ENCODE measurements at places on chromosomes 5 and 9.

- no peak for DNase-seq
Measured at GRCh38 chr9:76984486-76984885, 35.0 kb upstream of the FOXB2 start.

DNA sequence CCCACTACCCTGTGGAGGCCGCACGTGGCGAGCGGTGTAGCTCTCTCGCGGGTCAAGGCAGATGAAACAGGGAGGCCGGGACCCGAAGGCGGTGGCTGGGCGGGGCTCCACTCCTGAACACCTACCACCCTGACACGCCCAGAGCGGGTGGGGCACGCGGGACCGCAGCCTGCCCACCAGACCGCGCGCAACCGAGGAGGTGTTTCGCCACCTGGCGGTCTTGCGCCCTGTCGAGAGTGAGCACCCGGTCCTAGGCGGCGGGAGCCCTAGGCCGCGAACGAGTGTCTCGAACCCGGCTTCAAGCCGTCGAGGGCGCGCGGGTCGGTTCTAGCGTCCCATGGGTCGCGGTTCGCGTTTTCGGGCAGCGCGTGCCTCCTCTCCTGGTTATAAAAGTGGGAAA is 2.2 kb upstream of the EXOSC3 start:
- DNase-seq, result no peak

DNA sequence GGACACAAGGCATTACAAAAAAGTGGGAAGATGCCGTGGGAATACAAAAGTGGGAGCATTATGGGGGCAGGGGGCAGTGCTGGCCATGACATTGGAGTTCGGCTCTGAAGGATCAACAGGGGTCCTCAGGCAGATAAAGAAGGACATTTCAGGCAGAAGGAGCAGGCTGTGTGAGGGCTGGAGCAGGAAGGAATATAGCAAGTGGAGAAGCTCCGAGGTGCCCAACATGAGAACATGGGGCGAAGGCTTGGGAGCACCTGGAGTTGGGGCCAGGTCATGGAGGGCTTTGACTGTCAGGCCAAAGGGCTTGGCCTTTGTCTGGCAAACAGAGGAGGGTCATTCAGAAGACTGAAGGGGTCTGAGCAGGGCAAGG is 2.5 kb downstream of the B4GALT7 start:
- no peak for DNase-seq

- DNase-seq, result no peak
Measured at GRCh38 chr9:18447131-18447530, 26.8 kb upstream of the ADAMTSL1 start.

DNA sequence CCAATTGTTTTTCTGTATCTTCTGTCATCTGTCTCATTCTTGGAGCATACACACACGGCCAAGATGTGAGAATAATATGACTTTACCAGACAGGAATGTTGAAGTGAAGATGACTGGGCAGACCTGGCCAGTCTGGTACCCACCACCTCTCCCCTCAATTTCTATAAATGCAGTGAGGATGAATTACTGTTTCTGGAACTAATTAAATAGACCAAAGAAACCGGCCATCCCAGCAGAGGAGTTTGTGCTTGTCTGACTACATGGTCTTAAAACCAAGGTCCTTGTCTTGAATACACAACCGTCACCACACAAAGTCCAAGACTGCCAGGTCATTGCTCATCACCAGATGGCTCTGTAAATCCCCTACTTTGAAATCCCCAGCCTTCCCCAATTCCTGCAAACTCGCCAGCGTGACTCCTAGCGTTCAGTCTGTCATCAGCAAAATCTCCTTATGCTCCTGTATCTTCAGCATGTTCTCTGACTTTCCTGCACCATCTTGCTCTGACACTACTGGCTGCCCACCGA is 147.2 kb downstream of the PDE4D start:
- peak; percentile 77 for DNase-seq

- DNase-seq, result peak; percentile 17
Measured at GRCh38 chr5:120901199-120901598, 437.1 kb downstream of the PRR16 start.

DNA sequence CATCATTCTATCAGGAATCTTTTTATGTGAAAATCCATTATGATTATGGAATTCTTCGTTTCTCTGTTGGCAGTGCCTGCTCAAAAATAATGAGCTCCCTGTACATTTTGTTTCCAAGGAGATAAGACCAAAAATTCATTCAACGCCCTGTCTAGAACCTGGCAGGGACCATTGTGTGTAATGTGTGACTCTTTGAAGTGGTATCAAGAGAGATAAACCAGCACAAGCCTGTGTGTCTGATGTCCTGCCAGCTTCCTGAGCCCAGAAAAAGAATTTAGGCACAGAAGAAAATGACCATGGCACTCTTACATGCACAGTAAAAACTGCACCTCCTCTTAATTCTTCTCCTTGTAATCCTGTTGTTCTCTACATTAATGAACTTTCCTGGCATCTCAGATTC is 177.4 kb downstream of the SAXO1 start:
- no peak for DNase-seq

DNA sequence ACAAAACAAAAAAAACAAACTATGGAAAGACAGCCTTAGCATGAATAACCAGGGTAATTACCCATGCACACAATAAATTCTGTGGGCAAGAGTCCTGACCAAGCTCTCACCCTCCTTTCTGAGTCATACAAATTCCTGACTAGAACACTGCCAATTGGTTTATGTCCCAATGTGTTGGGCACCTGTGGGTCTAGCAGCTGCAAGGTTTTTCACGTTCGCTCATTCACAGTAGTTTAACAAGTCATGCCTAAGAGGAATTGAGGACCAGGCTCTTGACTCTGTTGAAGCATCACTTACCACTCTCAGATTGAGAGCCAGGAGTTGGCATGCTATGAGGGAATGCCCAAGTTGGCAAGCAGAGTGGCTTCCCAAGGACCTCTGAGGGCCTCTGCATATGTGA is 205.5 kb upstream of the SLC24A2 start:
- no peak for DNase-seq

DNA sequence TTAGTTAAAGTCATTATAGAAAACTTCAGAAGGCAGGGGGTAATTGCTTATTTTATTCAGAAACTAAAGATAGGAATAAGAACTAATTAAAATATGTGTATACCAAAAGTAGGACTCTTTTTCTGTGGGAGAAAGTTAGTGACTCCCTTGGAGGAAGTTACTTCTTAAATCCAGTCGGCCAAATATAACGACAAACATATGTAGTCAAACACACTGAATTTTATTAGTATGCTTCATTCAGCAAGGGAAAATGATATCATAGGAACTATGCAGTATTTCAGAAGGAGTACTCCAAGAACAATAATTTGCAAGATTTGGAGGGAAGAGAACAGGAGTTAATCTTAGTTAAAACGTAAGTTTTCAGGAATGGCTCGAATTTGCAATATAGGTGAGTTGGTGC is 432.6 kb downstream of the CYLC2 start:
- DNase-seq, result no peak

- DNase-seq, result no peak
Measured at GRCh38 chr5:42612750-42613366, 143.8 kb upstream of the CCDC152 start.

- no peak for DNase-seq
Measured at GRCh38 chr5:37565062-37565670, 186.0 kb downstream of the WDR70 start.

DNA sequence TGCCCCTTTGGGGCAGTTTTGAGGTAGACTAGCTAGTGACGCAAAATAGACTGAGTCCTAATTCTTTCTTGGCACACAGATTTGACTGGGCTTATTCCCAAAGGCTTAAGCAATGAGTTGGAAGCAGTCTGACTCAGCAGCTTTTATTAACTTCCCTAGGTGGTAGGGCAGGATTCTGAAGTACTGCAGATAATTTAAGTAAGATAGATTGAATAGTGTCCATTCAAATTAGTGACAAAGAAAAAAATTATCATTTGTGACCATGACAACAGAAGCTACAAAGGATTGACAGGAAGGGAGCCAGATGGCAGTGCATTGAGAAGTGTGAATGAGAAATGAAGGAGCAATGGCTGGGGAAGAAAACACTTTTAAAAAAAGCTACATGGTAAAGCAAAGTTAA is 649.4 kb downstream of the CDH9 start:
- DNase-seq, result peak; percentile 97

DNA sequence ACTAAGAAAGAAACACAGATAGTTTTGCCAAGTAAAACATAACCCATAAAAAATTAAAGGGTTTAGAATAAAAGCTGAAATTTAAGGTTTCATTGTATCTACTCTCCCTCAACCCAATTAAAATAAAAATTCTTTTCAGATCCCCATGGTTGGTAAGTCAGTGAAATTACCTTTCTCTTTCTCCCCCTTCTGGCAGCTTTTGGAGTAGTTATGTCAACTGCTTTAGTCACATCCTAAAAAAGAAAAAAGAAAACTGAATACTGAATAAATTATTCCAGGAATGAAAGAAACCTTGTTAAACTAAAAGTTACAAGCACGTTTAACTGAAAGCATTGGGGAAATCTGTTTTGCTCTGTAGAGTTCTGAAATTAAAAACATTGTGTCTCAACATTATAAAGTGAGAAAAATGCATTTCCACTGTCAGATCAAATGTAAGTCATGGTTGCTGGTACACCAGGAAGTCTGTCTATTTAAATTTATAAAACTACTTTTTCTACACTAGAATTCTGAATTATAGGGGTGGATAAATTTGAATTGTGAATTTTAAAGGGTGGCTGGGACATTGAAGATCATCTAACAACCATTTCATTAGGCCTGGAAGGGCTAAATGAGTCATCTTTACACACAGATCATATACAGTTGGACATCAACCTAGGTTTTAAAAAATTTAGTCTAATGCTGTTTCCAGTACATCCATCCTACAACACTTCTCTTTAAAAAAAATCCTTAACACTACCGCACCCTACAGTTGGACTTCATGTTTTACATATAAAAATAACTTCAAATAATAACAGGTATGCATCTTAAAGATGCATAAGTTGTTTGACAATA is 24.7 kb downstream of the PSIP1 start:
- peak; percentile 61 for DNase-seq

DNA sequence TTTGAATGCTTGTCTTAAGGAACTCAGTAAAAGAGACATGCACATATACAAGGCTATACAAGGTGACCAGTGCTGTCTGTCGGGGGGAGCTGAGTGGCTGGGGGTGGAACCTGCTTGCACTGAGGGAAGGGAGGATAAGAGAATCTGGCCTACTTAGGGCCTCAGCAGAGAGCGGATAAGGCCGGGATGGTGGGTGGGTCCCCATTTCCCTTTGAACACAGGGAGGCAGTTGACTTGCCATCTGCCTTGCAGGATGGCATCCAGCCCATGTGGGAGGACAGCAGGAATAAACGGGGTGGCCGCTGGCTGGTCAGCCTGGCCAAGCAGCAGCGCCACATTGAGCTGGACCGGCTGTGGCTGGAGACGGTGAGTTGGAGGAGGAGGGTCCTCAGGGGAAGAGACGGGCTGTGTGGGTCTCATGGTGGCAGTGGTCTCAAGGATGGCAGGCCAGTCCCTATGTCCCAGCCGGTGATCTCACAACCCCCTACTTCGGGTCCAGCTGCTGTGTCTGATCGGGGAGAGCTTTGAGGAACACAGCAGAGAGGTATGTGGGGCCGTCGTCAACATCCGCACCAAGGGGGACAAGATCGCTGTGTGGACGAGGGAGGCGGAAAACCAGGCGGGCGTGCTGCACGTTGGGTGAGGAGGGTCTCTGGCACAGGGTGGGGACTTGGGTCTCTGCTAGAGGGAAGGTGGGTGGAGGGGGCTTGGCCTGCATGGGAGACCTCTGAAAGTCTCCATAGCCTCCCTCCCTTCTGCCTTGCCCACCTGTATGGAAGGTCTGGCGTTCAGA is 2.2 kb upstream of the TSPAN17 start:
- DNase-seq, result no peak

GRCh38 chr9:131668439-131669268 is 71.2 kb downstream of the RAPGEF1 start:
- peak; percentile 68 for DNase-seq

DNA sequence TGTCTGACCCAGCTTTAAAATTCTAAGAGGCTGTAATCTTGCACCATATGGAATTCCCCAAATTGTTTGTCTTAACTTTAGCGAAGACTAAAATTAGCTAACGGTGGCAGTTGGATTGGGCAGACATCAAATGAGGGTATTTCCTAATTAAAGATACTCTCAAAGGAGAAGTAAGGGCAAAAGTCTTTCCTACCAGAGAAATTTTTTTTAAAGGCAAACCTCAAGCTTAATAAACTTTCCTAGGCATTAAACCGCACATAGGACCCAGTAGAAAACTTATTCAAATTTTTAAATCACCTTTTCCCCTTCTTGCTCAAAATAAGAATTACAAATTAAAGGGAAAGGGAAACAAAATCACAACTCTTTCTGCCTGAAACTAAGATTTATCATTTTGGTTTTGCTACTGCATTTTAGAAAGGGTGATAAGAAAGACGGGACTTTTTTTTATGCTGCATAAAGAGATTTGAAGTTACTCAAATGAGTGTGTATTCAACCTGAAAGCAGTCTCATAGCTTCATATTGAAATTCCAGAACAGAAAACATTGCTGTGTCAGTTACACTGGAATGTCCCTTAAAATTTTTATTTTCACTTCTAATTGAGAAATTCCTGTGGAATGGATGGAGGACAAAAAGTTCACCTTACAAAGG is 189.1 kb upstream of the PTGER4 start:
- no peak for DNase-seq

GRCh38 chr5:148352696-148353095 is 17.3 kb downstream of the SPINK9 start:
- DNase-seq, result no peak

DNA sequence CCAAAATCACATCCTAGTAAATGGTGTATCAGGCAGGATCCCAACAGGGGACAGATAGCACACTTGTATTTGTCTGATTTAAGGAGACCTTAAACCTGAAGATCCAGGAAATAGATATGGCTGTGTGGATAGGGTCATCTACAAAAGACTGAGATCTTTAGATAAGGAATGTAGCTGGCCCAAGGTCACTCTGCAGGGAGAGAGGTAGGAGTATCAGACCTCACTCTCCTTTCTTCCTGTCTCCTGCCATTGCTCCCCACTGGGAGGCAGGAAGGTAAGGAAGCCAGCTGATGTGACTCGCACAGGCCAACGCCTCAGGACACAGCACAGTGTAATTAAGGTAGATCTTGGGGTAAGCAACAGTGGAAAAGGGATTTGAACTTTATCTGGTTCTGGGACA is 85.8 kb downstream of the PLPPR1 start:
- peak; percentile 52 for DNase-seq

DNA sequence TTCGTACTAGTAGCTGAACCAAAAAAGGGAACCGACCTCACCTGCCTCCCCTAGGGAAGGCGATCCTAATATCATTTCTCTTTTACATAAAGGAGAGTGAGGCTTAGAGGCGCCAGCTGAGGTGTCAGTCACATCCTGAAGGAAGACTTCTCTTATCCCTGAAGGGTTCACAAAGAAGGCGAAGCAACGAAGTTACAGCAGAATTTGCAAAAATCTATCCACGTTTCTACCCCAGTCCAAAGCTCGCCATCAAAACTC is 598 bp upstream of the KIAA1191 start:
- no peak for DNase-seq

DNA sequence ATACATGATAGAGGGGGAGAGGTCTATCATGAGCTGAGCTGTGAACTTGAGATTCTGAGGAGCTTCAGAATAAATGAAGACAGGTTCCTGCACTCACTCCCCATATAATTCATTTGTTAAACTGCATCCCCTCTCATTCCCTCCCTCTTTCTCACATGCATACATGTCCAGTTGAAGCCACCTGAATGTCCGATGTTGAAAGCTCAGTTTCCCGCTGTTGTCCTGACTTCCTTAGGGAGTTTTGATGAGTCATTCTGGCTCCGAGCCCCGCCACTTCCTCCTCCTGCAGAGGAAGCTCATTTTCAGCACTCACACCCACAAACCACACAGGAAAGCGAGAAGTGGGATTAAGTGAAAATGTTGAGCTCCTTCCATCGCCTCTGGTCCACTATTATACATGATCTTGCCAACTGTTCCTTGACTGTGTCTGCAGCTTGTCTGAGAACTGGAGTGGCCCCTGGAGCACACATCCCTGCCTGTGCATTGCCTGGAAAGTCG is 121.2 kb downstream of the CEMIP2 start:
- peak; percentile 38 for DNase-seq
